ENCODE measurements at places on chromosomes 6 and 20. TPM values are rescaled to one million over a fixed set of nuclear protein-coding genes. Genes with fewer than 3 reads are reported as not detected.

The LRFN2 gene
- total RNA-seq = not detected

The CLPSL1 gene
- total RNA-seq = not detected

The RIPOR2 gene
- total RNA-seq = 28.2 TPM

The GGT7 gene
- total RNA-seq = 15.6 TPM

The SFTA2 gene
- not detected for total RNA-seq

The C6orf118 gene
- total RNA-seq = not detected

The DNAH8 gene
- not detected for total RNA-seq

The LY6G6C gene
- total RNA-seq = not detected
